ENCODE measurements at places on chromosomes 6 and 20.

DNA sequence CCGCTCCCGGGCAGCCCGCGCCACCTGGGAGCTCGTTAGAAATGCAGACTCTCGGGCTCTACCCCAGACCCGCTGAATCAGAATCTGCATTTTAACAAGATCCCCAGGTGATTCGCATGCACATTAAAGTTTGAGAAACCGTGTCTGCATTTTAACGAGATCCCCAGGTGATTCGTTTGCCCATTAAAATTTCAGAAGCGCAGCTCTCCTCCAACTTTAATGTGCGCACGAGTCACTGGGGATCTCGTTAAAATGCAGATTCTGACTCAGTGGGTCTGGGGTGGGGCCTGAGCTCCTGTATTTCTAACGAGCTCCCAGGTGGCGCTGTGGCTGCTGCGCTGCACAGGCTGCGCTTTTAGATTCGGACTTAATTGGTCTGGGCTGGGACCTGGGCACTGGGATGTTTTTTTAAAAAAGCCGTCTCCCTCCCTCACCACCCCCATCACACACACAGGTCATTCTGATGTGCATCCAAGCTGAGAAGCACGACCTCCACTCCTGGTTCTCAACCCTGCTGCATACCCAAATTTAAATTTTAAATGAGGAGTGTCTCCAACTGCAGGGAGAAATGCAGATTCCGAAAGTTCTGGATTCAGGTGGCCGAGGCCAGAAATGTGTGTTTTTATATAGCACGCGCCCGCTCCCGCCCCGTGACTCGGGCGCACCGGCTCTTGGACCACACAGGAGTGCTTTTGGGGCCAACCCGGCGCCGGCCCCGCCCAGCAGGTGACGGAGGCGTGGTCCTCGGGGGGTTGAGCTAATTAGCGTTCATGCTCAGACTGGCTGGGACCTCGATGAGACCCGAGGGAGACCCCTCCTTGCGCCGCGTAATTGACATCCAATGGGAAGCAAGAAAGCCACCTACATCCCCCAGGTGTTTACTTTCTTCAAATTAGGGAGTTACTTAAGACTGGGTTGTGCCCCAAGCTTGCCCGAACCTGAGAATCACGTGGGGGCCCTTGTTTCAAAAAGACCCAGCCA lies 85.8 kb downstream of the ZFP64 start:
- DNase-seq = no peak

- peak; percentile 57 for DNase-seq
Measured at GRCh38 chr6:149545258-149545753, 537 bp downstream of the PPIL4 start.

- DNase-seq = no peak
Measured at GRCh38 chr6:136034422-136034821, 182.9 kb downstream of the PDE7B start.

DNA sequence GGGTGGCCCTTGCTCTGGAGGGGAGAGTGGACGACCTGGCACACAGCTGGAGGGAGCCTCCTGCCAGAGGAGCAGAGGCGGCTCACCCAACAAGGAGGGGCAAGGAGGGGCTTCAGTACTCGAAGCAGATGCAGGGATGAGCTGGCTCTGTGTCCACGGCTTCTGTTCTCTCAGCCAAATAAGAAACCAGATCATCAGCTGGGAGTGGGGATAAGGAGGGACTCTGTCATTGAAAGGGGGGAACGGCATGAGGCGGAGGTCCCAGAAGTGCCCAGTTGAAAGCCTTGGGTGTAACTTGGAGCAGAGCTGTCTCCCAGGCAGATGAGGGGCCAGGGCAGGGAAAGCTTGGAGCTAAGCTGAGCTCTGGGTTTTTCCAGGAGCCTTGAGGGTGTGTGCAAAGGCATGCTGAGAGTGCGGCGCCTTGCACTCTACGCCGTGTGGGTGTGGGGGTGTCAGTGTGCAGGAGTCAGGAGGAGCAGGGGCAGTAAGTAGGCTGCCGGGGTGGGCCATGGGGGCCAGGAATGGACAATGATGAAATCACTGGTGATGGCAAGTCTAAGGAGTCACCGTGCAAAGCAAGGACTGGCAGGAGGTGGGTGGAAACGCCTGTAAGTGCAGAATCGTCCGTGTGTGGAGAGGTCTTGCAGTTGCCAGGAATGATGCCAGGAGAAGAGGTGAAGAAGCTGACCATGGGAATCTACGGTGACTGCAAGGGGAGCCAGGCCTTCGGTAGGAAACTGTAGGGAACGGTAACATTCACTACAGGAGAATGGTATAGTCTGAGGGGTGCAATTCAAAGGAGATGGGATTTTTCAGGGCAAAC lies 85.4 kb upstream of the FOXQ1 start:
- DNase-seq = no peak

DNA sequence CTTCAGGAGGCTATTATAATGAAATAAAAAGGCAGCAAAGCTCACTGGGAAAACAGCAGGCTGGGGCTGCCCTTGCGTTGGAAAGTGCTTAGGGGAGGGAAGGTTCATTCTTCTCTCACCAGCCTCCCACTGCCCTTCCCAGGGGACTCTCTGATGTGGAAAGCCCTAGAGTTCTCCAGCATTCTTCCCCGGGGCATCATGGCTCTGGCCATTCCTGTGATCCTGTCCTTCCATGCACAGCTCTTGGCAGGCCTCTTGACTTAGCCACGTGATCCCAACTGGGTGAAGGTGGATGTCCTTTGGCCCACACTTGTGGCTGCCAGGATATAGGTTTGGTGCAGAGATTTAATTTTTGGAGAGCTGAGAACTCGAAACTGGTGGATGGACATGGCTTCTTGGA lies 58.0 kb upstream of the ZNF831 start:
- DNase-seq = no peak

GRCh38 chr6:47241742-47242482 lies 67.8 kb downstream of the TNFRSF21 start:
- no peak for DNase-seq

- no peak for DNase-seq
Measured at GRCh38 chr6:119119989-119120388, 41.5 kb upstream of the FAM184A start.

DNA sequence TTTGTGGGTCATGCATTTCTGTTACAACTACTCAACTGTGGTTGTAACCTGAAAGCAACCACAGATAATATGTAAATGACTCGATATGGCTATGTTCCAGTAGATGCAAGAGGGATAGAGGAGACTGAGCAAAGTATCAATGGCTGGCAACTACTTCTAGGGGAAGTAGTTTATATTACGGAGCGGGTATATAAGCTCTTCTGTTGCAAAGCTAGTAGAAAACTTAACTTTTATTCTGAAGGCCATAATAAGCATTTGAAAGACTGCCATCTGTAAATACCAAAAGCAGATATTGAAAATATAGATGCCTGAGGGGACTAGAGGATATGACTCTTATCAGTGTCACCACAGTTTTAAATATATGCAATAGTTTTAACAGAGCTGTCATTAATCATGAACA lies 655.3 kb downstream of the PHF3 start:
- DNase-seq = no peak

- DNase-seq = no peak
Measured at GRCh38 chr6:17035257-17036064, 66.4 kb upstream of the STMND1 start.

DNA sequence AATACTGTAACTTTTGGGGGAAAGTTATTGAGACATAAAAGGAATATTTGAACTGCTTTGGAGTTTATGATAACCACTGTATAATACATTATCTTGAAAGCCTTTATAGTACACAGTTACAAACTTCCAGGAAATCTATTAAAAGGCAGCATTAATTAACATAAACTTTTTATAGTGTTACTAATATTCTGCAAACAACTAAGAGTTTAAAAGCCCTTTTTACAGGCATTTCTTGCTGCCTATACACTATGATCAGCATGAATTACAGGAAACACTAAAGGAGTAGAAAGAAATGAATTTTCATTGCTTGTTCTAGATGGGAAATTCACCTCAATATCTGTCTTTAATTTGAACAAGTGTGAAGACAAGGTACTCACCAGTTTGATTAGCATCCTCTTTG lies 252.3 kb upstream of the ZFP64 start:
- DNase-seq = no peak

GRCh38 chr20:52814371-52814770 lies 157.8 kb upstream of the TSHZ2 start:
- no peak for DNase-seq

- no peak for DNase-seq
Measured at GRCh38 chr6:143757346-143757832, 79.6 kb downstream of the PHACTR2 start.

GRCh38 chr20:21273755-21274386 lies 29.3 kb upstream of the XRN2 start:
- no peak for DNase-seq

DNA sequence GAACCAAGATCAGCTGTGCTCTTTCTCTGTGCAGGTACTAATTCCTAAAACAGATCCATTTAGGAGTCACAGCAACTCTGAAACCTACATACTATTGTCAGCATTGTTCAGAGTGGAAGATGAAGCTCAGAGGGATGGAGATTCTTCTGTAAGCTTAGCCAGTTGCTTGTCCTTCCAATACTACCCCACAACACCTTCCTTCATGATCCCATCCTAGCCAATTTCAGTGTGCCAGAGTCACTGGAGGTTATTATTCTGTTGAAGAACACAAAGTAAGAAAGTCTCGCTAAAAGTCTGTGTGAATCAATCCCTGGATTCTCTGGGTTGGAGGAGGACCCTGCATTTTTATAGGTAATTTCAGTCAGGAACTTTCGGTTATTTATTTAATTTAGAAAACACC lies 2.3 kb downstream of the POPDC3 start:
- DNase-seq = no peak

DNA sequence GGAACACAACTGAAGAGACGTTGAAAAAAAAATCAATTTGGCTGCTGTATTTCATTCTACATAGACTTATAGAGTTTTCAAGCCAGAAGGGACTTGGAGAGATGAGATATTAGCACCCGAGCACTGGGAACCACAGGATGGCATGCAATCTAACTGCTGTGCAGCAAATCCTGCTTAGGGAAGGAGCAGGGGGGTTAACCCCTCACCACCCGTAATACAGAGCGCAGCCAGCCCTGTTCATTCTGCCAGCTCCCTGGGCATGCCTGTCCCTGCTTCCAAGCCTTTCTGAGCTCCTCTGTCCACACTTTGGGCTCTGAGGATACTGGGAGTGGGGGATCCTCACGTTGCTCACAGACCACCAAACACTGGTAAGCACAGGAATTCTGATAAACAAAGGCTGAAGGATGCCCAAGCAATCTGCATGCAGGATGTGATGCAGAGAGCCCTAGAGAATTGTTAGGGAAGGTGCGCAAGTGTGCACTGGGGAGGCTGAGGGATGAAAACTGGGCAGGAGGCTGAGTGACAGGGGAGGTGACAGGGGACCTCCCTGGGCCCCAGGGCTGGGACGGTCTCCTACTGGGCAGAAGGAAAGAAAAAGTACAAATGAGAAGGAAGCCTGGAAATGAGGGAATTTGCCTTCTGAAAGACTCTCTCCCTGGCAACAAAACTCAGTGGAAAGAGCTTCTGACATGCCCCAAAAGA lies 34.0 kb downstream of the CPNE5 start:
- no peak for DNase-seq

DNA sequence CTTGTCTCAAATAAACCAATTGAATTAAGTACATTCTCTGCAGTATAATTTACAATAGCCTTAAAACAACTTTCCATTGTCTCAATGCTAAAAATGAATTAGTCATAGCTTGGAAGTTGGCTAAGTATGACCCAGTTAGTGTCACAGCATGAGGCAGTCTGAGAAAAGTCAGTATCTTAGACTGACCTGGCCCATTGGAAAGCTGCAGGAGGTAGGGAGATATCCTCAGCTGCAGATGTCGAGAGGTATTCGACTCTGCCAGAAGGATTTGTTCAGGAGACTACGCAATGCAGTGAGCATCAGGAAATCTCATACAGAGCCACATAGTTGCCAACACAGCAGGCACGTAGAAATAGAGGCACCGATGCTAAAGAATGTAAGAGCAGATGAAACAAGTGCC lies 350.9 kb upstream of the NRSN1 start:
- DNase-seq = no peak

GRCh38 chr6:31663961-31664789 lies 622 bp downstream of the GPANK1 start:
- no peak for DNase-seq

- DNase-seq = no peak
Measured at GRCh38 chr20:59836767-59837166, 96.7 kb downstream of the SYCP2 start.

GRCh38 chr20:24370249-24370648 lies 99.2 kb upstream of the SYNDIG1 start:
- no peak for DNase-seq

DNA sequence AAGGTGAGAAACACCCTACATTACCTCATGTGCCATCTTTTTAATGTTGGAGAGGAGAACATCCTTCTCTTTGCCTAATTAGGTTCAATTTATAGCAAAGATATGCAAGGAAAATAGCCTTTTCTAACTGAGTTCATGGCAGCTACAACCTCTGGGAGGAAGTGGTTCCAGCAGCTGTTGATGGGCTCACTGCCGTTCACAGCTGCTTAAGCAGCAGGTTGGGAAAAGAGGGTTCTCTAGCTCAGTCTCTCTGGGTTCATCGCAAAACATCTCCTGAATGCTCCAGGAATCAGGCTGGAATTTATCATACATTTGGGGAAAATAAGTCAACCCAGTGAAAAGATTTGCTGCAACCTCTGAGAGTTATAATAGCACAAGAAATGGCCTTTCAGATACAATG lies 115.1 kb downstream of the UNC5CL start:
- no peak for DNase-seq

- DNase-seq = no peak
Measured at GRCh38 chr6:109912118-109912517, 66.0 kb upstream of the GPR6 start.

All from activated CD8-positive, alpha-beta memory T cell treated with anti-CD3 and anti-CD28 coated beads, Interleukin-2, amount 50 U/mL, for 4 hours (primary cell).